Muscle of arm (tissue), 14 donors: ENCODE measurements at places on chromosomes 16 and 17.
A peak's percentile ranks its signal among the peaks of the same experiment; 100 is the strongest.

GRCh38 chr17:34527908-34528470 is 51.4 kb upstream of the TMEM132E start:
- no peak for DNase-seq

GRCh38 chr16:57801098-57801808 is 1.0 kb downstream of the KIFC3 start:
- no peak for DNase-seq

- no peak for DNase-seq
These were observed 123.8 kb upstream of the RPL38 start for GRCh38 chr17:74079537-74080300.

DNA sequence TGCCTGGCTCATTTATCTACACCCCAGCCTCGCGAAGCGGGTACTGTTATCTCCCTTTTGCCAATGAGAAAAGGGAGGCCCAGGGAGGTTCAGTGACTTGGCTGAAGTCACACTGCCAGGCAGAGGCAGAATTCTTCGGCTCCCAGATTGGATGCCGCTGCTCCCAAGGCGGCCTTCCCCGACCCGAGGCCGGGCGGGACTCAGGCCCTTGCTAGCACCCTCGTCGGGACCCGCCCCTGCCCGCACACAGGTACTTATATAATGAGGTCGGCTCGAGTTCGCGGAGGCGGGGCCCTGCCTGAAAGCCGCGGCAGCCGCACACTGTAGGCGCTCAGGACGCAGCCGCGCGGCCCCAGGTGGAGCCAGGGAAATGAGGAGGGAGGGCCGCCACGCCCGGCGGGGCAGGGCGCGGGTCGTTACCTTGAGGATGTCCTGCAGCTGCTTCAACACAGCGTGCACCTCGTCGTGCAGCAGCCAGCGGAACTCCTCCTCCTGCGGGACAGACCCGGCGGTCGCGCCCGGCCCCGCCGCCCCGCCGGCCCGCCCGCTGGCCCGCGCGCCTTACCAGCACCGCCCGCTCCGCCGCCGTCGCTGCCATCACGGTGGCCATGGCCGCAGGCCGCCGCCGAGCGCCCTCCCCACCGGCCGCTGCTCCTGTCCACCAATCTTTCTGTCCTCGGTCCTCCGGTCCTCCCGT is at the start of gene ROGDI:
Gene ROGDI, minus strand, starts transcription at position 672 of the 697 bp plus-strand sequence. Its CDS starts 62 bp downstream, at position 610.
- no peak for DNase-seq

DNA sequence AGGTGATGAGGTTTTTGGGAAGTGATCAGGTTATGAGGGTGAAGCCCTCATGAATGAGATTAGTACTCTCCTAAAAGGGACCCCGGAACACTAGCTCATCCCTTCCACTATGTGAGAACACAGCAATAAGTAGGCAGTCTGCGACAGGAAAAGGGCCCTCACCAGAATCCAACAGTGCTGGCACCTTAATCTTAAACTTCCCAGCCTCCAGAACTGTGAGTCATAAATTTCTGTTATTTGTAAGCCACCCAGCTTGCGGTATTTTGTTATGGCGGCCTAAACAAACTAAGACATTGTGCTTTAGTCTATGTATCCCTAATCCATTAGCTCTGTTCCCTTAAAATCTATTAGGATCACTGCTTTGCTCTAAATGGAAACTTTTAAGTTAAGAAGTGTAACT is 8.5 kb downstream of the SLFN12 start:
- DNase-seq, result no peak

DNA sequence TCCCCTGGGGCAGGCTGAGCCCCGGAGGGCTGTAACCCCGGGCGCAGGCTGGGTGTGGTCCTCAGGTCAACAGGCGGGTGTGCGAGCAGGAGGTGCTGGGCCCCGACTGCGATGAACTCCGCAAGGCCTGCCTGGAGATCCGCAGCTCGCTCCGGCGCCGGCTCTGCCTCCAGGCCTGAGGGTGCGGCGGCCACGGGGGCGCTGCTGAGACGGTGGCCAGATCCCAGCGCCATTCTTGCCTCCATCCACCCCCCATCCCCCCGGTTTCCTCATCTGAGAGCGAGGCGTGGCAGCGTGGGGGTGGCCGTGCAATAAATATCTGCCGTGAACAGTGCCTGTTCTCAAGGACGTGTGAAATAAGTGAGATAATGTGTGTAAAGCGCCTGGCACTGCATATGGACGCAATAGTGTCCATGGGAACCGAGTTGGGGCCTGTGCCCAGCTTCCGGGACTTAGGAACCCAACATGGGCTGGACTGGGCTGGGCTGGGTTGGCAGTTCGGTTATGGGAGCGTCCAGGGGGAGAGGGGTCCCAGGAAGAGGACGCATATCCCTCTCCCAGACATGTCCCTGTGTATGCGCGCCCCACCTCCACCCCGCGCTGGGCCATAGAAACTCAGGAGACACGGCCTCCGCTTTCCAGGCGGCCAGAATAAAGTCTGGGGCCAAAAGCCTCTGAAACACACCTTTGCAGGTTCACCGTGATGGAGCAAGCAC is 15.0 kb downstream of the ZNF213 start:
- peak; percentile 50 for DNase-seq

GRCh38 chr17:68453991-68454665 is 3.2 kb downstream of the WIPI1 start:
- no peak for DNase-seq

DNA sequence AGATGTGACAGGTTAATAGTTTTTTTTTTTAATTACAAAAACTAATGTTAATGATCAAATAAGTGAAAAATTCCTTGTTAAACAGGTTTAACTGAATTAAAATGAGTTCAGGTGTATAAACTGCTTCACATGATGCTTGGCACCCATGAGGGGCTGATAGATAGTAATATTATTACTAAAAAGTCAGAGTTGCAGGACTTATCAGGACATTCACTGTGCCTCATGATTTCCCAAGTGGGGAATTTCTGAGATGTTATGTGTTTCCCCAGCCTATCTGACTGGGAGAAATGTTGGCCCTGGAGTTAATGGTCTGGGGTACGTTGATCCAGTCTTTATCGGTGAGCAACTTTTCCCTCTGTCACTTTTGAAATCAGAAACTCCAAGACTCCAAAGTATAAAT is 102.1 kb downstream of the PLCG2 start:
- no peak for DNase-seq

- no peak for DNase-seq
These were observed 69.7 kb upstream of the CHMP6 start for GRCh38 chr17:80921741-80922579.

- DNase-seq, result no peak
These were observed 944 bp upstream of the WFIKKN1 start for GRCh38 chr16:629833-630248.

DNA sequence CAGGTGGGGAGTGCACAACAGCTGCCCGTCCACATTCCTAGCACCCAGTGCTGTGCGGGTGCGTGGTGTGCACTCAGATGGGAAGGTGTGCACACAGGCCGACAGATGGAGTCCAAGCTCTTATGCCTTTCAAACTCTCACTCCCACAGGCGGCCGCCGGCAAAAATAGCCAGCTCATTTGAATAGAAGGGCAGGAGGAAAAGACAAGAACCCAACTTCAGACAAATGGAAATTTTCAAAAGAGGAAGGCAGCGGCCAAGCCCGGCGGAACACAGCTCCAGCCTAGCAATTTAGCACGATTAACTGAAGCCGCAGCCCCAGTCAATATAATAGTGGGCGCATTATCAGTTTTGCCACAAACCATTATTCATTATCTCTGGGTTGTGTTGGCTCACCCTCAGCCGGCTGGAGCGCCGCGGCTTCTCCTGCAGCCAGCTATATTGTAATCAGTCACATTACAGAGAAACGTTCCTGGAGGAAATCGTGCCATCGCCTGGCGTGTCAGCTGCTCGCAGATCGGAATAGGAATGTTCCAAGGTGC is 103.9 kb upstream of the SEC14L1 start:
- no peak for DNase-seq

- no peak for DNase-seq
These were observed 25.1 kb downstream of the SALL1 start for GRCh38 chr16:51125992-51126391.

DNA sequence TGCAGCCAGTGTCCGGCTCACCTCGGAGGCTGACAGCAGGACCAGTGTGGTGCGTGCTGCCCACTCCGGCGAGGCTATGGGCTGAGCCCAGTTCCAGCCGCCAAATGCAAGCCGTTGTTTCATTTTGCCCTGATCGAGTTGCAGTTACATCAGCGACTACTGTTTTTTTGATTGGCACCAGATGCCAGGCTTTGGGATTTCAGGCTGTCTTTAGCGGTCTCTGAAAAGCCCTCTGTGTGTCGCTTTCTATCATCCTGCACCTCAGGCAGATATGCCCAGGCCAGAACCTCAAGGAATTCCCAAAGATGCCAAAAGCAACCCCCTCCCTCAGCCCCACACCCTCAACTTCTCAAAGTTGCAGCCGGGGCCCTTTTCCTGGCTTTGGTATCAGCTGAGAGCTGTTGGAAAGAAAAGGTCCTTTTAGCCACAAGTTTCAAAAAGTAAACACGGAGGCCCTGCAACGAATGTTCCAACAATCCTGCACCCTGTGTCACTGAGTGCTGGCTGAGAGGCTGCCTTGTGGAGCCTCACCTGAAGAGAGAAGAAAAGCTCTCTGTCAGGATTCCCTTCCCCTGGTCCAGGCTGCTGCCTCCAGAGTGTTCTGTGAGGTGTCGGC is 58.9 kb downstream of the WWP2 start:
- no peak for DNase-seq

- no peak for DNase-seq
These were observed 318.4 kb upstream of the ASIC2 start for GRCh38 chr17:33611532-33611931.

GRCh38 chr16:67112591-67113399 is 3.1 kb downstream of the PHAF1 start:
- no peak for DNase-seq

DNA sequence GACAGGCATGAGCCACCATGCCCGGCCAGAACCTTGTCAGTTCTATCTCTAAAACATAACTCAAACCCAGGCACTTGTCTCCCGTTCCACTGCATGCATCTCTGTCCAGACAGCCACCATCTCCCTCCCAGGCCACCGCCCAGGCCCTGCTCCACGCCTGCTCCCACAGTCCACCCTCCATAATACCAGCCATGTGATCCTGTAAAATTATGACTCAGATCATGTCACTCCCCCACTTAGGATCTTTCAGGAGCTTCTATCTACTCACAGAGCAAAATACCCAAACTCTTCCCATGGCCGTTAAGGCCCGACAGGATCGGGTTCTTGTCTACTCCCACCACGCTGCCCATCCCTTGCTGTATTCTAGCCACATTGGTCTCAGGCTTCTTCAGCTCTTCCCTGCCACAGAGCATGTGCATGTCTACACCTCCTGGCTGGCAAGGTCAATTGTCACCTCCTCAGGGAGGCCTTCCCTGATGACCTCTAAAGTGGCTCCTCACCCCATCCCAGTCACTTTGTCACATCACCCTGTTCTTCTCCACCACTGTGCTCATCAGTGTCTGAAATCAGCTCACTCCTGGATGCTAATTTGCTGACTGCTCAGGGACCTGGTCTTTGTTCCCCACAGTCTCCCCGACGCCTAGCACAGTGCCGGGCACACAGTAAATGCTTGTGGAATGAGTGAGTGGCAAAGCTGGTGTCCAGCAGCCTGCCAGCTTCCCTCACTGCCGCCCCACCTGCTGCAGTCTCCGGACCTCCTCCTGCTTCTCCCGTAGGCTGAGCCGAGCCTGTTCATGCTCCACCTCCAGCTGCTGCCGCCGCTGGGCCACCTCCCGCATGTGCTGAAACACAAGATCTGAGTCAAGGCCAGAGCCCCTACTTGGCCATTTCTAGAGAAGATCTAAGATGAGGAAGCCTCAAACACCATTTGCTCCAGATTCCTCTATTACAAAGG is 6.7 kb downstream of the TSPOAP1 start:
- no peak for DNase-seq

GRCh38 chr16:29674188-29674587 is 4.8 kb upstream of the QPRT start:
- peak; percentile 61 for DNase-seq

- no peak for DNase-seq
These were observed 9.5 kb downstream of the DEF8 start for GRCh38 chr16:89958068-89958467.

DNA sequence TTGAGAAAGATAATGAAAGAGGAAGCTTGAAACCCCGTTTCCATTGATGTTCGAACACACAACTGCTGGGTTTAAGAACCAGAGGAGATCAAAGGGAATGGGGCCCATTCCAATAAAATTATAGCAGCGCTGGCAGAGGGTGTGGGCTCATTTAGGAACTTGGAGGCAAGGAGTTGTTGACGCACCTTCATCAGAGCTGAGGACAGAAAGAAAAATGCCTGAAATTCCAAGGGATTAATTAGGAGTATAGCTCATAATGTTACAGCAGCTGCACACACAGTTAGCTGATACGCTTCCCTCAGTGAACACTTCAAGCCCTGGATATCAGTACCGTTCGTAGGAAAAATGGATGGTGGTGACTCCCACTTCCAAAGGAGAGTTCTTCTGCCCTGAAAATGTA is 127.2 kb downstream of the AXIN2 start:
- DNase-seq, result no peak

- no peak for DNase-seq
These were observed 59.5 kb upstream of the LHX1 start for GRCh38 chr17:36877771-36878170.

DNA sequence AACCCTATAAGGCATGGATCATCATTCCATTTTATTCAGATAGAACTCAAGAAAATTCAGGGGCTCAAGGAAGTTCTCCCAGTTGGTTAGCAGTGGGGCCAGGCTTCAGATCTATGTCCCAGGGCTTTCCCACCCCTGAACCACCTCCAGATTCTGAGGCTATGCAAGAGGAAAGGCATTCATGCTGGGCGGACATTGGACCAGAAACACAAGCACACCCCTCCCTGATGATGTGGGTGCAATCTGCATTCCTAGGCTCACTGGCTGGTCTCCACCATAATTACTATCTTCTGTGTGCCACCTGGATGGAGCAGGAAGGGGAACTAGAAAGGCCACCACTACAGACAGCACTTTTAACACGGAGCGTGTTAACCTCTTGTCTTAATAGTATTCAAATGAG is 63.2 kb upstream of the ASIC2 start:
- DNase-seq, result no peak

DNA sequence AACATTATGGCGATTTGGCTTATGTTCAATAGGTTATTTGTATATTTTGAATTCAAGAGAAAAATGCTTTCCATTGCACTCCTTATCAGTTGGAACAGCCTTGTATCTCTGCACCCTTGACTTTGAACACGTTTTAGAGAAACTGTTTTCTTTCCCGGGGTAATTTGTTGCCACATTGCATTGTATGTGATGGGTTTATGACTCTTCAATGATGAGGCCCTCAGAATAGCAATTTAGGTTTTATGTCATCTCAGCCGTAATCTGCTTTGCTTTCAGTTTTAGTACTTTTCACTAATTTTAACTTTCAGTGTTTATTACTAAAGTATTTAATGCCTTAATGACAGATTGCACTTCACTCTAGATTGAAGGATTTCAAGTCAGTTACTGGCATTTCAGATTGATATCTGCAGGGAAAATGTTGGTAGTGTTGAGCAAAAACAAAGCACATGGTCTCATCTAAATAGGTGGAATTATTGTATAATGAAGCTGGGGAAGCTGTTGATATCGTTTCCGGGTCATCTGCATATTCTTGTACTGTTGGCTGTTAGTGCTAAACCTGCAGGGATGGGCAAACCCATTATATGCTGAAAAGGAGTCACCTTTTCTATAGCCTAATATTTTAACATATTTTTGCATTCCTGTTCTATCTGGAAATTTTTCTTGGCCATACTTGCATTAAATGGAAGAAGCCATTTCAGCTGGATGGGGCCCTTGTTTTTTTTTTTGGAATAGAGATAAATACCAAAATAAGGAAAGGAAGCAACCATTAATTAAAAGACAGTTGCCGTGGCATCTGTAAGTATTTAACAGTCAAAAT is 2.0 kb downstream of the LUC7L3 start:
- no peak for DNase-seq

GRCh38 chr16:90057738-90058173 is 19.4 kb downstream of the PRDM7 start:
- DNase-seq, result no peak

- no peak for DNase-seq
These were observed 23.4 kb downstream of the PIK3R5 start for GRCh38 chr17:8941980-8942622.
